Non-pigmented ciliary epithelial cell (primary cell): ENCODE measurements at places on chromosomes 6 and 20.

DNA sequence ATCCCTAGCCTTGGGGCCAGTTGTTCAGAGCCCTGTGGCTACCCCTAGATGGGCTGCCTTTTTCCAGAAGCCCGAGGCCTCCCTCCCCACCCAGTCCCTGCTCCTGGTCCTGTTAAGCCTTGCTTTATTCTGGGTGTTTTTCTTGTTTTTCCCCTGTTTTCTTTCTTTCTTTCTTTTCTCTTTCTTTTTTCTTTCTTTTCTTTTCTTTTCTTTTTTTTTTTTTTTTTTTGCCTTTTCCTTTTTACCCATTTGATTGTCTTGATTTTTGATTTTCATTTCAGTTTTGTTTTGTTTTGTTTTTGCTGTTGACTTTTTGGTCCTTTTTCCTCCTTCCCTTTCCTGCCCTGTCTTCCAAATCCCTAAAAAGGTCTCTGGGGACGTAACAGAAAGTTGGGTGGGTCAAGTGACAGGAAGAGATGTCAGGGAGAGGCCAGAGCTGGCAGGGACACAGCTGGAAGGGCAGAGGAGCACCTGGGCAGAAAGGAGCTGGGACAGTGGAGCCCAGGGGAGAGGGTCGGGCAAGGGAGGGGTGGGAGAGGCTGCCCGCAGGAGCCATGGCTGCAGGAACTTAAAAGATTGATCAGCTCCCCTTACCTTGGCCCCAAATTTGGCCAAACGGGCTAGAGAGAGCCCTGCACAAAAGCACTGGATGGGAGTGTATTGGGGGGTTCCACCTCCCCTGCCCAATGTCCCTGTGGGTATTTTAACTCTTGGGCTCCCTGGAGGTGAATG is 27.6 kb downstream of the MYH7B start:
- DNase-seq, result no peak

GRCh38 chr6:107556082-107556481 is 66.2 kb downstream of the SOBP start:
- no peak for DNase-seq

GRCh38 chr6:163001330-163001729 is 273.6 kb downstream of the PACRG start:
- no peak for DNase-seq

GRCh38 chr20:45817376-45818194 is 5.1 kb downstream of the UBE2C start:
- DNase-seq, result peak; percentile 87

DNA sequence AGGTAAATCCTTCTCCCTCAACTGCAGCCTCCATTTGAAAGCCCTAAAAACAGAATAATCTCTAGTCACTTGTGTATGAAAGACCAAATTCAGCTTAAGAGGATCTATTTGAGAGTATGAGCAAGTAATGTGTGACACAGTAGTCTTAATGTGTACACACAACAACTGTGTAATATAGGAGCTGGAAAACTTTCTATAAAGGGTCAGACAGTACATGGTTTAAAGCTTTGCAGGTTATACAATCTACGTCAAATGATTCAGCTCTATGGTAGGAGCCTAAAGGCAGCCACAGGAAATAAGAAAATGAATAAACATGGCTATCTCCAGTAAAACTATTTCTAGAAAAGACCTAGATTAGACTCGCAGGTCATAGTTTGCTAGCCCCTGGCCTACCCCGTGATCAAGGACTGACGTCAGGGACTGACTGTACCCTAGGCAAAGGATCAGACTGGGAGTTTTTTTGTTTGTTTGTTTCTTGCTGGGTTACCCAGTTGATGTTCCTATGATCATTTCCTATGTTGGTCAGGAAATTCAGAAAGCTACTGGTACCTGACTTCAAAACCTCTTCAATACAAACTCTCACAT is 39.7 kb downstream of the BTBD9 start:
- no peak for DNase-seq

- DNase-seq, result no peak
Observed at GRCh38 chr6:122995921-122996793, at the start of gene CLVS2. TSS of gene CLVS2 (plus strand) at chr6:122996235. CDS start at chr6:122997778, 1,543 bp downstream.

DNA sequence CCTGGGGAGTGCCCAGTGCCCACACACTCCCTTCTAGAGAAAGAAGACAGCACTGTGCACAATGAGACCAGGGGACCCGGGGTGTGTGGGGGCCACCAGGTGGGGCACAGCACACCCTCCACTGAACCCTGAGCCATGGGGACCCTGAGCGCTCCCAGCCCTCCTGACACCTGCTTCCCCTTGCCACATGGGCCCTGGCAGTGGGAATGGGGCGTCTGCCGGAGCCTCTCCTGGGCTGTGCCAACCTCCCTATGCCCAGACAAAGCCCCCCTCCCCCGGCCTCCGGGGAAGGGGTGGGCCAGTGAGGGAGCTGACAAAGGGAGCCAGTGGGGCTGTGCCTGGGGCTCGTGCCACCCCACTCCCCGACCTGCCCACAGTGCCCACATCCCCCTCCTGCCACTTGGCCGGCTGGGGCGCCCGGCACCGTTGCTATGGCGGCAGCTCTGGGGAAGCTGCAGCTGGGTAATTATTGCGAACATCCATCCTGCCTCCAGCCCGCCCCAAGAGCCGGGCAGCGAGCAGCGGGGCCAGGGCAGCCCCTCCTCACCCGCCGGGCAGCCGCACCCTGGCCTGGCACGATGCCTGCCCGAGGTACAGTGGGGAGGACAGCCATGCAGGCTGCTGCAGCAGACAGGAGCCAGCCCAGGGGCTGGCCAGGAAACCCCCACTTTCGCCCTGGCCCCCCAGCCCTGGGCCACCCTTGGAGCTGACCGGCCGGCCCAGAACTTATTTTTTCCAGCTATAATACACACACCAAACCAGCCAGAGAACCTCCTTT is 41.9 kb upstream of the NOL4L start:
- no peak for DNase-seq

- DNase-seq, result no peak
Observed at GRCh38 chr6:37556881-37557644, 57.4 kb upstream of the CCDC167 start.

DNA sequence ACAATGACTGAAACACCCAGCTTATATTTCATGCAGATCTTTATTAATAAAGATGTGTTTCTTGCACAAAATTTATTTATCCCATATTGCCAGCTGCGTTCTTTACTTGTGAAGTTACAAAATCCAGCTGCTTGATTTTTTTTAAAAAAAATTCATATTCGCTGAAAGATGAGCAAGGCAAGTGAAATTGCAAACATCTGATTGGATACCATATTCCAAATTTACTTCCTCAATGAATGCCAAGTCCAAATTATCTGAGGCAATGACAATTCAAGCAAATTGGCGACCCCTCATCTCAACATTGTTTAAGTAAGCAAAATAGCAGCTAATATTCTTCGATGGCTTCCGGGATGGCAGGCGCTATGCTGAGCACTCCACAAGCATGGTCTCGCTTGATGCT is 37.7 kb downstream of the ZFP64 start:
- DNase-seq, result no peak

- no peak for DNase-seq
Observed at GRCh38 chr6:34447910-34448309, 18.0 kb upstream of the PACSIN1 start.

DNA sequence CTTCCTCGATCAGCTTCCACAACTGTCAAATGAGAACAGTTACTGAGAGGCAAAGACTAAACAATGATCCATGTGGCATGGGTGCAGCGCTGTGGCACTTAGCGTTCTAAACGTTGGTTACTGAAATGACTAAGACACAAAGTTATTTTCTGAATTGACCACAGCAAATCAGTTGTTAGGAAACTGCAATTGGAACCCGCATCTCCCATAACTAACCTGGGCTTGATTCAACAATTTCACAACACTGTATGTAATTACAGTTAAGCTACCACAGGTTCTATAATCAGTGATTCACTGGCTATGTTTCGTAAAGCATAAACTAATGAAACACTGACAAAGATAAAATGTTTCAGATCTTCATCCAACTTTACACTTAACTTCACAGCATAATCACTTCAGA is 12.5 kb downstream of the WDR27 start:
- peak; percentile 67 for DNase-seq

- DNase-seq, result no peak
Observed at GRCh38 chr6:137369136-137369535, 125.1 kb downstream of the OLIG3 start.

DNA sequence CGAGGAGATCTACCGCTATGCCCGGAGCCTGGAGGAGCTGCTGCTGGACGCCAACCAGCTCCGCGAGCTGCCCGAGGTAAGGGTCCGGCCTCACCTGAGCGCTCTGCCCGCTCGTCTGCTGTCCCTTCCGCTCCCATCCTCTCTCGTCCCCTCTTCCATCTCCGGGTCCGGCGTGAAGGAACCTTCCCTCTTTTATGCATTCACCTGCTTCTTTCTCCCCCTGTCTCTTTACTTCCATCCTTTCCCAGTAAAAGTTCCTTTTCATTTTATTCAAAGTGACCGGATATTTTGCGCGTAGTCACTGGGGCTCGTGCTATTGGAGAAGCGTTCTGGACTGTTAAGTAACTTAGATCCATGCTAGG is 516 bp downstream of the LRRC1 start:
- DNase-seq, result no peak

DNA sequence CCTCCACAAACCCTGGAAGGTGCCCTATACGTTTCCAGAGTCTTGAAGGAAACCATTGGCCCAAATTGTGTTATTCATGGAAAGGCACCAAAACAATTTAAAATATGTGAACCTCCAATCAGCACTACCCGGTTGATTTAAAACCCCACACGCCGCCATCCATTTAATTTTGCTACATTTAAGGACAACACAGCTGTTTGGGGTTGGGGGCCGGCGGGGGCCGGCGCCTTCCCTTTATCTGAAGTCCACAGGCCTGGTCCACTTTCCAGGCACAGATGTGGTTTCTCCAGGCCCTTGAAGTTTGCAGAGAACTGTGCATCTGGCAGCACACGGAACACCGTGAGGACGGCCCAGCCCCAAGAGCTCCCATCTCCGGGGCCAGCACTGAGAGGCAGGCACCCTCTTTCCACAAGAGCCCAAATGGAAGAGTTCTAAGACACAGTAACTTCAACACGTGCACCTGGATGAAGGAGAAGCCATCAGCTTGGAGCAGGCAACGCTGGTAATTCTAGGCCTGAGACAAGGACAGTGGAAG is 16.8 kb upstream of the FRMD1 start:
- DNase-seq, result no peak

DNA sequence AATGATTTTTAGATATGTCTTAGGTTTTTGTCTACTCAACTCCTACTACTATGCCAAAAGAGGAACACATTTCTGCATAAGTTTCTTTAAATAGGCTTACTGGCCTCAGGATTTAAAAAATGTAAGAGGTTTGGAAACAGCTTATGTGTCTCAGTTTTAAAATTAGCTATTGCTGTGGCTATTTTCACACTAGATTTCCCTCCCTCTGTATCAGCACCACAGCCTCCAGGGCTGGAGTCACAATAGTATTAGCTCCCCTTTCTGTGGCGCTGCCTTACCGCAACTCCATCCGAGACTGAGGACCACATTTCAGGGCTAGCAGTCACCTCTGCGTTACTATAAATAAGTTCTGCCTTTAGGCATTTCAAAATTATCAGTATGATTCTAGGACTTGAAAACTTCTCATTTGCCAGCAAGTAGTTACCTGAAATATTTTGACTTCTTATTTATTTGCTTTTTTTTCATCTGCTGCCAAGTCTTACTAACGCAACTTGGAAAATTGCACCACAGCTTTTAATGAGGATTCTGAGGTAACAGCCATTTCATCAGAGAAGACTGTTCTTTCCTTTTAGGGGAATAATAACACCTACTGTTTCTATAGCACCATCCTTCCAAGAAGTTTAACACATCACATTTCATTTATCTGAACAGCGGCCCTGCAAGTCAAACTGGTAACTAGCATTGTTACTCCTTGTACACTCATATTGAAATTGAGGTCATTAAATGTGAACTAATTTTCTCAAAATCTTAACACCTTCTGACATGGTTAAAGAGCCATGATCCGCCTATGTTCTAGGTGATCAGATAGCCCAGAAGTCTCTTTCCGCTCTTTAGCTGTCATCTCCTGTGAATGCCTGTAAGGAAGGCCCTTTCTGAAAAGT is 105.9 kb downstream of the GJA10 start:
- DNase-seq, result no peak

GRCh38 chr6:122789182-122790027 is at the start of gene SMPDL3A:
TSS of gene SMPDL3A (plus strand) at chr6:122789258. CDS start at chr6:122789347, 89 bp downstream.
- no peak for DNase-seq

DNA sequence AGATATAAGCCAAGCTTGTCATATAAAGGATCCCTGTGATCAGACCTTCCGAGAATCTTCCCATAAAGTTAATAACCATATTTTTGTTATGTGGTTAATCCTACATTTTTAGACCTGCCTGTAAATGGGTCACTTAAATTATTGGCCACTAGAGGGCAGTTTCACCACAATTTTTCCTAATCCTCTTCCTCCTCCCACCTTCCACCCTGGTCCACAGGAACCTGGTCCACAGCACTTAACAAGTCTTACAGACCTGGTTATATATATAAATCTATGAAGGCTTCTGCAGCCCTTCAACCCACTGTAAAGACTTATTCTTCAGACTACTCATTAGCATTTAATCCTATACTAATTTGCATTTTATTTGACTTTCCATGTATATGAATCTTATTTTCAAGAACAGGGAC is 28.3 kb downstream of the MRS2 start:
- DNase-seq, result no peak

DNA sequence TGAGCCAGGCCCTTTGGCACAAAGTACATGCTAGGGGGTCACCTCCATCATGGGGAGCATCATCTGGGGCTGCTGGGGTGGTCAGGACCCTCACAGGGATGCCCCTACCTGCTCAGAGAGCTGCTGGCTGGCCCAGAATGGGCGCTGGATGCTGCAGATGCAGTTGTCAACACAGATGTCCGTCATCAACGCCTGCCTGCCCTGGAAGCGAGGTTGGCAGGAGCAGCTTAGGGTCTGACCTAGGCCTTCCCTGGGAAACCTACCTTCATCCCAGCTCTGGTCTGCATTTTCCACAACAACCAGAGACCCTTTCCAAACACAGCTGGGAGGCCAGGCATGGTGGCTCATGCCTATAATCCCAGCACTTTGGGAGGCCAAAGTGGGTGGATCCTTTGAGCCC is 88.0 kb downstream of the EDN3 start:
- no peak for DNase-seq

DNA sequence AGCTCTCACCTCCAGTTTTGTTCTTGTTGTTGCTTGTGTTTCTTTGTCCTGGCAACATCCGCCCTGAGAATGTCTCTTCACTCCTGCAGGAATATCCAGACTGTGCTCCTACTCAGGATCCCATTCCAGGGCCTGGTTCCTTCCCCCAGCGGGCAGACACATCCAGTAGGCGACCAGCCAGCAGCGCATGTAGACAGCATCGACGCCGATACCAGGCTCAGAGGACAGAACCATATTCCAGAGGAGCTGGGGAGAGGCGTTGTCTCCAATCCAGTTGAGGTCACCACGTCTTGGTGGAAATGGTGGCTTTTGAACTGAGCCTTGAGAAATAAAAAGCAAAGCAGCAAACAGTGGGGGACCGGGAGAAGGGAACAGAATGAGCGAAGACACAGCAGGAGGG is 114.6 kb upstream of the THBS2 start:
- no peak for DNase-seq
